ENCODE measurements at places on chromosomes 5 and 9. TPM values are rescaled to one million over a fixed set of nuclear protein-coding genes. Genes with fewer than 3 reads are reported as not detected.

PNPLA7 gene
- 37.5 TPM for total RNA-seq

DNA sequence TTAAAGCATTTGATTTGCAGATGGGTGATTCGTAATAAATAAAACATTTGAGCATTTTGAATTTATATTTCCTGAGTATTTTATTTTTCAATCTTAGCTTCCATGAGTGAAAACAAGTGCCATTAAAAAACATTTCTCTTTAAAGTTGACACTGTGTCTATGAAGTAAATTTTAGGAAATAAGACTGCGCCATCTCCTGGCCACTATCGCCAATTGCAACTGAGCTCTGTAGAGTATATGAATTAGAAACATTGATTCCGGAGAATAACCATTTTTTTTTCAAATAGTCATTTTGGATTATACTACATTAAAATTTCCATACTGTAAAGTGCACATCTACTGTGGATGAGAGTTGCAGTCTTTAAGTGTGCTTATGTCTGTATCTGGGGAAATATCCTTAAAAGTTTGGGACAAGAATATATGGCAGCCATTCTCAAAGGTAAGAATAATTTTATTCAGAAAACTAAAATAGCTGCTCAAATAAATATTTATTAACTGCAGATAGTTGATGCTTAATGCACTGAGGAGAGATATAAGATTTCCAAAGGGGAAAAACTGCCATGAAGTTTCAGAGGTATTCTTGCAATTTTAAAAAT is 5.9 kb downstream of the DMRTA1 start:
- DNase-seq, result peak; percentile 63

GRCh38 chr9:18235181-18235908 is 238.6 kb upstream of the ADAMTSL1 start:
- DNase-seq, result no peak

DNA sequence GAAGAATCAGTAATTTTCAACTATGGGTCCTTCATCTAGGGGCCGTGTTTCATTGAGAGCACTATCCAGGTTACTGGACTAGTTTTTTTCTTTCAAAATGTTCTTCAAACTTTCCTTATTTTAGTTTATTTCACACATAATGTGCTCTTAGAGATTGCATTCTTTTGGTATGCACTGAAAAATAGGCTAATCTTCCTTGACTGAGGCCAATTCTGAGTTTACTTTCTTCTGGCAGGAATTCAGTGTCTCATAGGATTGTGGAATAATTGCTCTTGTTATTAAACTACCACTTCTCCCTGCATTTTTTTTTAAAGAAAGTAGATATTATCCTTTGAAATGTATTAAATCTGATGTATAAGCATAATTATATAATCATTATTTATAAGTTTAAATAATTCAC is 624.5 kb downstream of the RAB3C start:
- DNase-seq, result no peak

- DNase-seq, result no peak
Measured at GRCh38 chr5:68260467-68260866, 44.9 kb downstream of the PIK3R1 start.

DNA sequence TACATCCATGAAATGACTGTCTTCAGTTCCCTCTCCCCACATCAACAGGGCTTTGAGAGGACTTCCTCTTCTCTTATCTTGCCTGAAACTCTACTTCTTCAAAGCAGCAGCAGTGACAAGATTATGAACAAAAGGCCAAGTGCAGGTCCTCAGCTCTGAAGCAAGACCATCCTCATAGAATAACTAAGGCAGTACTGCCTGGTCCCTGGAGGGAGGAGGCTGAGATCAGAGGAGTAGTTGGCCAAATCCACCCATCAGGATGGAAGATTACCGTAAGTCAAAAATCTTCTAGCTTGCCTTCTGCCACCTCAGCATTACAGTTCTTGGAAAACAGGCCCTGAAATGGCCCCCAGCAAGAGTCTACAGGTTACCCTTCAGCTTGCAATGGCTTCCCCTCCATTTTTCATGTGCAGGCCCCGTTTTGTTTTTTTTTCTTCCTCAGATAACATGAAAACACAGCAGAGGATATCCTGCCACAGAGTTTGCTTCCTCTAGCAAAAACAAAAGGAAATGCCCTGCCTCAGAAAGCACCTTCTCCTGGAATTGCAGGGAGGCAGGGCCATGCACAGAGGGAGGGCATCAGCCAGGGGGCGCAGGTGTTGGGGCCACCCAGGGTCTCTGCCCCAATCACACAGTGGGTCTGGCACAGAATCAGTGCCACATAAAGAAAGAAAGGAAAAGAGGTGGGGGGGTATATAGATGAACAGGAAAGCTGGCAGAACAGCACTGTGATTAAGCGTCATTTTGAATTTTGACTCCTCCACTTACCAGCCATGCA is 40.0 kb downstream of the KLHL3 start:
- peak; percentile 39 for DNase-seq

All from stomach (tissue), 19 donors.